ENCODE measurements at places on chromosomes 7 and 10.

DNA sequence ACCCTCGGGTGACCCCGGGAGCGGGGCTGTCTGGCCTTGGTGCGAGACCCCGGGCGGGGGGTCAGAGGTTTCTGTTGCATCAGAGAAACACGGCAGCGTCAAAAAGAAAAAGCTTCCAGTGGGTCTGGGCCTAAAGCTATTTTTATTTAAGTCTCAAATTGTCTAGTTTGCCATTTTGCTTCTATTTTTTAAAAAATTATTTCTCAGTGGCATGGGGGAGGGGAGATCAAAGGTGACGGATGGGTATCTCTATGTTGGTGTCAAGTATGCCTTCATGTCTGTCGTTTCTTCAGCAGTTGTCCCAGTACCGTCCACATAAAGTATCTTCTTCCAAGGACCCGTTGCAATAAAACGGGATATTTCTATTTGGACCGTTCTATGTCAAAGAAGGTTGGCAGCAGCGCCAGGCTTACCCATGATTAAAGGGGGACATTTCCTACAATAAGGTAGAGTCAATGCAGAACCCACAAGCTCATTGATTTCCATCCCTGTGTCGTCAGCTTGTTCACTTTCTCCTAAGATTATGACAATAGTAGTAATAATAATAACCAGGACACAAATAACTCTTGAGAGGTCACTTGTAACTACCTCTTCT, 26.0 kb upstream of the VAX1 start:
- no peak for DNase-seq

- no peak for DNase-seq
Measured at GRCh38 chr7:142338633-142339501, 81.0 kb upstream of the PRSS58 start.

DNA sequence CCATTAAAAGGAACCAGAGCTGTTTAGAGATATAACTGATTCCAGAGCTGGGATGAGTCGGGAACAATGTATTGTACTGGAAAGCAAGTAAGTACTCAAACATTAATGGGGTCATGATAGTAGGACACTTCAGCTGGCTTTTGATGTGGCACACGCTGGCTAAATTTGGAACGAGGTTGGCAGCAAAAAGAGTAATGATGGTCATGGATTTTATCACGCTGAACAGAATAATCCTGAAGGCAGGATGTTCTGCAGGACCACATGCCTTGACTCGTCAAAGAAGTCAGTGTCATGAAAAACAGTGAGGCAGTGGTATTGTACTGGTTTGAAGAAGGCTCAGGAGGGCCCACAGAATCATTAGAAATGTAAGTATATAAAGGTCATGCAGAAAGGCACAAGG, 220.3 kb downstream of the SNX13 start:
- no peak for DNase-seq

GRCh38 chr7:1569016-1569415, 816 bp downstream of the PSMG3 start:
- DNase-seq = no peak

DNA sequence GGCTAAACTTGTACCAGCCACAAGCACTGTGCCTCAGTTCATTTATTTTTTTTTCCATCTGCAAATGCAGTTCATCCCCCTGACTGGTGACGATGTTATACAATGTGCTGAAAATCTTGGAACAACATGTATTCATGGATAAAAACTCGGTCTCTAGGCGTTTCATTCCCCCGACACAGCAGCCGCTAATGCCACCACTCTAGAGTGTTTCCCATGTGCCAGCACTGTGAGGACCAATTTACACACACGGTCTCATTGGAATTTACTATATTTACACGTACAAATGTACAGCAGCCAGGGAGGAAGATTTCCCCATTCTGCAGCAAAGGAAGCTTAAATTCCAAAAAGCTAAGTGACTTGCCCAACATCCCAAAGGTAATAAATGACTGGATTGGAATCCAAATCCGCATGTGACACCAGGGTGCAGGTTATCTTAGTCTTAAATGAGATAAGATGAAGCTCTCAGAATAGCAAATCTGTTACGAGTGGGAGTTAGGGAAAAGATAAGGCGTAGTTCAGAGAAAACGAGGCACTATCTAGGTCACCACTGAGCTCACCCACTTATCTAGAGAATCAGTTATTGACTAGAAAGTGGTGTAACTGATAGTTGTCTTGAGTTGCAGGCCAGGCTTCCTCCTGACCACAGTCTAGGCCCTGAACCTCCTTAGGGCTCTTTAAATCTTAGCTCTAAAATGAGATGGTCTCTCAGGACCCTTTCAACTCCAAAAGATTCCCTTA, 36.7 kb downstream of the FAM107B start:
- no peak for DNase-seq

GRCh38 chr10:79982861-79983260, 34.0 kb upstream of the SFTPD start:
- DNase-seq = no peak

GRCh38 chr7:33400214-33400538, 270.8 kb downstream of the BBS9 start:
- DNase-seq = no peak

Measured in cortex of kidney (tissue), 1 donor.